ENCODE measurements at places on chromosomes 3 and 15. TPM values are rescaled to one million over a fixed set of nuclear protein-coding genes. Genes with fewer than 3 reads are reported as not detected.

DNA sequence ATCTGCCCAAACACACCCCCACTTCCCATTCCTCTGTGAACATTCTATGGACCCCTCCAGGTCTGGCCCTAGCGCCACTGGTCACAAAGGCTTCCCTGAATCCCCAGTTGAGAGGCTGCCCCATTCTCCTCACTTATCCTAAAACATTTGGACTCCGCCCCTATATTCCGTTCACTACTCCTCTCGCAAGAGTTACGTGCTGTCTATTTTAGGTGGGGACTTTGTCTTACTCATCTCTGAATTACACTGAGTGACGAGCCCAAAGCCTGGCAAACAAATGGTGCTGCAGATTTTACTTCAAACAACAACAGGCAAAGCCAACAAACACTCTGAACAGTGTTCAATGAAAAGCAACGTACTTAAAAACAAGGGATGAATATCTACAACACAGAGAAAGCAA, 14.5 kb downstream of the PCSK6 start:
- peaks cover 4% of the 10 kb centered on the region for H3K27me3 ChIP-seq
- H3K4me1 ChIP-seq, result no peaks in the 10 kb centered on the region
- H3K27ac ChIP-seq, result no peak overlapping the region
- DNase-seq, result no peak
- H3K4me3 ChIP-seq, result no peak overlapping the region

DNA sequence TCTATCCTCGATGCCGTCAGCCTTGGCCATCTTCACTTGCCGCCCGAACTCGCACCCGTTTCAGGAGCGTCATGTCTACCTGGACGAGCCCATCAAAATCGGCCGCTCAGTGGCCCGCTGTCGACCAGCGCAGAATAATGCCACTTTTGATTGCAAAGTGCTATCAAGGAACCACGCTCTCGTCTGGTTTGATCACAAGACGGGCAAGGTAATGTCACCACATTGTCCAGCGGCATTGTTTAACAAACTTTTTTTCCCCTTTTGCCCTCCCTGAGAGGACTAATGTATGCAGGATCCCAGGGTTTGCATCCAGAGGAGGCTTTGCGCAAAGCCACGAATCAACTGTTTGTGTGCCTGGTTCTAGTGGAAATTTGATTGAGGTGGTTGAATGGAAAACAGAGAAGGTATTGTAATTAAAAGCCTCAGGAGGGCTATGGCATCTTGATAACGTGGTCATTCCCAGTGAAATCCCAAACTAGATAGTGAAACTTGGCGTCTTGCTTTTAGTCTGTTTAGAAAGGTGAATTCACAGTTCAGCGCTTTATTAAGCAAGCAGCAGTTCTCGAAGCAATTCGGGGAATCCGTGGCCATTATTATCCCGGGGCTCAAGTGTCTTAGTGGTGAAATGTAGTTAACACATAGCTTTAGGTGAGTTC, 1.7 kb downstream of the SLMAP start:
- H3K27ac ChIP-seq, result peak overlapping the region; percentile 22
- H3K36me3 ChIP-seq, result peaks cover 2% of the 10 kb centered on the region
- peak overlapping the region; percentile 76 for H3K4me3 ChIP-seq
- peak; percentile 26 for DNase-seq

The SRP14 gene
- 162 TPM for total RNA-seq

The VPS8 gene
- 99.4 TPM for total RNA-seq

The MEIS2 gene
- 31.0 TPM for total RNA-seq

DNA sequence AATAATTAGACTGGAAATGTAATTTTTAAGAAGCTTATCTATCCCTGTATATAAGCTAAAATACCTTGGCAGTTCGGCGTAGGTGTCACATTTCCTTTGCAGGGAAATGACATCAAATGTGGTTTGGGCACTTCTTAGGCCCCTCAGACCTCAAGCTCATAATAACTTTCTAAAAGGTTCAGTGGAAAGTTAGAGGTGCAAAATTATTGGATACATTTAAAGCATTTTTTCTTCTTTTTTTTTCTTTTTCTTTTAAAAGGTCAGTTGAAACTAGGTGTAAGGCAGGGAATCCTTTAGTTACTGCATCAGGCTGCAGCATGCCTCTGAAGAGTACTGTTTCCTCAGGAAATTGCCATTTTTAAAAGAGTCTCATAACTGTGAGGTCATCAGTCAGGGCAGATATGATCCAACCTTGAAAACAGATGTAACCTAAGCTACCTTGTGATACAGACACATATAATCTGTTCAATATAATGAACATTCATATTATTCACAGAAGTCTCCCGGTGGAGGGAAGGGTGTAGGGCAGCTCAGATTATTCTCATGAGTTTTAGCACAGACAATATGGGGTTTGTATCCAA, 4.8 kb downstream of the SACM1L start:
- no peaks in the 10 kb centered on the region for H3K27me3 ChIP-seq
- H3K4me3 ChIP-seq, result no peak overlapping the region
- peaks cover 2% of the 10 kb centered on the region for H3K36me3 ChIP-seq
- no peak overlapping the region for H3K27ac ChIP-seq
- H3K4me1 ChIP-seq, result peaks cover 6% of the 10 kb centered on the region
- DNase-seq, result peak; percentile 47

- no peak overlapping the region for H3K27ac ChIP-seq
- no peaks in the 10 kb centered on the region for H3K36me3 ChIP-seq
These were observed 245.0 kb downstream of the SHOX2 start for GRCh38 chr3:157861076-157861765.

- H3K27ac ChIP-seq, result no peak overlapping the region
- no peak overlapping the region for H3K4me3 ChIP-seq
- peaks cover 1% of the 10 kb centered on the region for H3K36me3 ChIP-seq
- no peaks in the 10 kb centered on the region for H3K4me1 ChIP-seq
- DNase-seq, result no peak
These were observed 14.2 kb downstream of the HAPLN3 start for GRCh38 chr15:88880944-88881740.

DNA sequence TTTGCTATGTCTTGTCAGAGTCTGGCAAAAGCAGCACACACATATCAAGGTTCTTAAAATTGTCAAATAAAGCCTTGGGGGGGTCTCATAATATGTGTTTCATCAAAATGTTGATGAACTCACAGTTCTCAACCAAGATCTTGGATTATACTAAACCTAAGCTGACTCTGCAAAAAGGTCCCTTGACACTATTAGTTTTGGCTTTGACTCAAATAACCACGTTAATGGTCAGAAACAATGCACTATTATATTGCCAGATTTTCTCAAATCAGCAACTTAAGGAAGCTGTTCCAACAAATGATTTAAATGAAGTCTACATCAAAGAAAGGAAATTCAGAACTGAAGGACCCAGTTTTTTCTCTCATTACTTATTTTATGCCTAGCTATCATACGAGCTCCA, 1063.9 kb downstream of the ROBO1 start:
- no peak overlapping the region for H3K4me3 ChIP-seq
- peak; percentile 31 for DNase-seq
- H3K27me3 ChIP-seq, result no peaks in the 10 kb centered on the region
- no peaks in the 10 kb centered on the region for H3K36me3 ChIP-seq
- H3K27ac ChIP-seq, result no peak overlapping the region
- no peaks in the 10 kb centered on the region for H3K4me1 ChIP-seq

The IL5RA gene
- total RNA-seq, result not detected

The HEXA gene
- 80.3 TPM for total RNA-seq

DNA sequence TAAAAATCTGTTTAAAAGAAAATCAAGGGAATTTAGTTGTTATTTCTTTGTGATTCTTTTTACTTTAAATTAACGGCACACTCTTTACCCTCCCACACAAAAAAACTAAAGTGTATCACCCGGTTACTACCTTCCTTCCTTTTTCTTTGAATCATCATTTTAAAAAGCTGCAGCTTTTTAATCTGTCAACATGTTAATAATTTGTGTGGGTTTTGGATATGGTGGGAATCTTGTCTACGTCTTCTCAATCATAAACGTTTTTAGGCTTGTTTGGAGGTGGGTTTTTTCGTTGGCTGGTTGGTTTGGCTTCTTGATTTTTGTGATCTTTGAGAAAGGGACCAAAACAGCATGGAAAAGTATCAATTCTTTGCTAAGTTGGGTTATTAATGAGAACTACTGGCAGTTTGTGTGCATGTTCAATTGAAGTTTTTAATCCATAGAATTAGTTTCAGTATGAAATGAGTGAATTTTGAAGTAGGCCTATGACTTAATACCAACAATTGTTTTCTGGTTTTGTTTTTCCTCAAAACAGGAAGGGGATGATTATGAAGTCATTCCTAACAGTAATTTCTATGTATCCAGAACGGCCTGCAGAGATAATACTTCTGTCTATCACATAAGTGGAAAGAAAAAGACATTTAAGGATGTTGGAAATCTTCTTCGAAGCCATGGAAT, 4.5 kb downstream of the SMC4 start:
- peak; percentile 56 for DNase-seq
- H3K4me1 ChIP-seq, result peaks cover 5% of the 10 kb centered on the region
- no peaks in the 10 kb centered on the region for H3K36me3 ChIP-seq
- H3K4me3 ChIP-seq, result peak overlapping the region; percentile 93
- peak overlapping the region; percentile 50 for H3K27ac ChIP-seq

DNA sequence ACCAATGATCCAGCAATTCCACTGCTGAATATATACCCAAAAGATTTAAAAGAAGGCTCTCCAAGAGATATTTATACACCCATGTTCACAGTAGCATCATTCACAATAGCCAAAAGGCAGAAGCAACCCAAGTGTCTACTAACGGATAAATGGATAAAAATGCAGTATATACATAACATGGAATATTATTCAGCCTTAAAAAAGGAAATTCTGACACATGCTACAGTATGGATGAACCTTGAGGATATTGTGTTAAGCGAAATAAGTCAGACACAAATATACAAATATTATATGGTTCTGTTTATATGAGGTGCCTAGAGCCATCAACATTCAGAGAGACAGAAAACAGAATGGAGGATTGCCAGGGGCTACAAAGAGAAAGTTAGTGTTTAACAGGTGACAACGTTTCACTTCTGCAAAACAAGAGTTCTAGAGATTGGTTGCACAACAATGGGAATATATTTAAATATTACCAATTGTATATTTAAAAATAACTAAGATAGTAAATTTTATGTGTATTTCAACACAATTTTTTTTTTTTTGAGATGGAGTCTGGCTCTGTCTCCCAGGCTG, 69.4 kb downstream of the STAG1 start:
- no peaks in the 10 kb centered on the region for H3K36me3 ChIP-seq
- DNase-seq, result no peak
- no peak overlapping the region for H3K4me3 ChIP-seq
- H3K4me1 ChIP-seq, result no peaks in the 10 kb centered on the region
- H3K27ac ChIP-seq, result no peak overlapping the region
- no peaks in the 10 kb centered on the region for H3K27me3 ChIP-seq

DNA sequence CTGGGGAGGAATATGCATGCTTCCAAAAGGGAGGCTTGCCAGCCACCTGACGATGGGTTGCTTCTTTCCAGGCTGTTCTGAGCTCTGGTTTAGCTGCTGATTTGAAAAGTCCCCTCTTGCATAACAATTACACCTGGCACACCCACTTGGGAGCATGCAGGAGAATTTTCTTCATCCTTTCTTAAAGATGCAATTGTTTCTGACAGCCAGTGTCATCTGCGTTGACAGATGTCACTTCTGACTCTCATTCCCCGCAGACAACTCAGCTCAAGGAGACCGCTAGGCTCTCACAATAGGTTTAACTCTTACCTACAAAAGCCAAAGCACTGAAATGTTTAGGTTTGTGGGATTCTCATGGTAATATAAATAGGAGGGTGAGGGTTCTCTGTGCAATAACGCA, 185.6 kb upstream of the SYNPR start:
- no peak overlapping the region for H3K27ac ChIP-seq
- DNase-seq, result no peak
- no peaks in the 10 kb centered on the region for H3K4me1 ChIP-seq
- no peak overlapping the region for H3K4me3 ChIP-seq
- H3K36me3 ChIP-seq, result no peaks in the 10 kb centered on the region

- no peak for DNase-seq
- peaks cover 17% of the 10 kb centered on the region for H3K4me1 ChIP-seq
- H3K27ac ChIP-seq, result no peak overlapping the region
- H3K27me3 ChIP-seq, result no peaks in the 10 kb centered on the region
- no peak overlapping the region for H3K4me3 ChIP-seq
These were observed 28.1 kb downstream of the CCNL1 start for GRCh38 chr3:157131861-157132260.

The LMOD3 gene
- 0.51 TPM for total RNA-seq

The NLGN1 gene
- 2.1 TPM for total RNA-seq

The TLR9 gene
- under 0.01 TPM for total RNA-seq

The PIGX gene
- 10.7 TPM for total RNA-seq

The ZDHHC19 gene
- total RNA-seq, result not detected

DNA sequence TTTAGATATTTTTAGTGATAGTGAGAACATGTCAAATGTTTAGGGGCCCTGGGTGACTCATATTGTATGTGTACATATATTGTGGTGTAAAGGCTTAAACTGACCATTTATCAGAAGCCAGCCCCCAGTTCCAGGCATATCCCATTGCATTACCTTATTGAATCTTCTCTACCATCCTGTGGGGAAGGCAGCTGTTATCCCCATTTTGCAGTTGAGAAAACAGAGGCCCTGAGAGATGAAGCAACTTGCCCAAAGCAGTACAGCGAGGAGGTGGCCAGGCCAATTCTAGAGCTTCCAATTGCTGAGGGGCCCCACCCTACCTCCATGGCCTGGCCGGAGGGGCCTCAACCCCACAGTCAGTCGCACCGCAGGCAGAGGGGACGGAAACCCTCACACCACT, 47.9 kb downstream of the ZNF710 start:
- H3K27ac ChIP-seq, result no peak overlapping the region
- no peak for DNase-seq
- H3K27me3 ChIP-seq, result no peaks in the 10 kb centered on the region
- H3K36me3 ChIP-seq, result no peaks in the 10 kb centered on the region
- no peaks in the 10 kb centered on the region for H3K4me1 ChIP-seq

The JMJD7 gene
- total RNA-seq, result 3.6 TPM

GRCh38 chr3:184563561-184563925, 2.0 kb downstream of the EPHB3 start:
- no peaks in the 10 kb centered on the region for H3K36me3 ChIP-seq
- H3K27ac ChIP-seq, result no peak overlapping the region
- H3K27me3 ChIP-seq, result peaks cover 6% of the 10 kb centered on the region
- H3K4me1 ChIP-seq, result peaks cover 33% of the 10 kb centered on the region
- no peak for DNase-seq

The PAQR9 gene
- not detected for total RNA-seq

DNA sequence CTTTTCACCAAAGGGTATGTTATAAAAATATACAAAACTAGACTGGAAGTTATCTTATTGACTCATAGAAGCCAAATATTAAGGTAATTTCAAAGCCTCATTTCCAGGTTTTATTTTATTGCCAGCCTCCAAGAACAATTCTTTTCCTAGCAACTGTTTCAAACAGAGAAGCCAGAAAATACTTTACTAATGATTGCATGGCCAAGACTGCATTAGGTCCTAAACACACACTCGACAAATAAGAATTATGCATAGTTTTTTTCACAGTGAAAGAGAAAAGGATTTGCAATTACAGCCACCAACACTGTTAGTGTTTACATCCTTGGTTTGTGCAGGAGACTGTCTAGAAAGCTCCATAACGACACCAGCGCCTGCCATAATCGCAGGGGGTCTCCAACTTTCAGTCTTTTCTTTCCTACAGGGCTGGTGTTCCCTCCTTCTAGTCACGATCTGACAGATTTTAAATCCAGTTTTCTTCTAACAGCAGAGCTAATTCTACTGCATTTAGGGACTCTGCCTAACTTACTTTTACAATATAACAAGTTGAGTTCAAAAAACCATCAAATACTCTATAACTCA, 58.1 kb downstream of the CLASP2 start:
- H3K27me3 ChIP-seq, result no peaks in the 10 kb centered on the region
- no peaks in the 10 kb centered on the region for H3K36me3 ChIP-seq
- H3K4me3 ChIP-seq, result peak overlapping the region; percentile 55
- H3K27ac ChIP-seq, result peak overlapping the region; percentile 63

The STRIT1 gene
- not detected for total RNA-seq

All from fibroblast of lung (primary cell).